AG04450 (cell line): ENCODE measurements at places on chromosomes 13 and 19. TPM values are rescaled to one million over a fixed set of nuclear protein-coding genes. Genes with fewer than 3 reads are reported as not detected.

DNA sequence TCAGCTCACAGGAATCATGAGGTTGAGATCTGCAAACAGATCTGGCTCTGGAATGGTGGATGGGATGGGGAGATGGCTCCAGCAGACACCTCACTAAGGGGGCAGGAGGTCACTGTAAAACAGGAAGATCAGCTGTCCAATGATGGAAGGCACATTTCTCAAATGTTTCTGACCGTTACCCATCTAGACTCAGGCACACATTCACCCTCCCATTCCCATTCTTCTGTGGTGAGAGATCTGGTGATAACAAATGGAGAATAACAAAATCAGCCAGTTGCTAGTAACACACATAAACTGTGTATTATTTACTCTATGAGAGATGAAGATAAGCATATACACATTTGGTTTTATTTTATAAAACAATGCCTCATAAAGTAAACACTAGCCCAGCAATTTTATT is 235.9 kb downstream of the TSHZ3 start:
- no peak for DNase-seq

DNA sequence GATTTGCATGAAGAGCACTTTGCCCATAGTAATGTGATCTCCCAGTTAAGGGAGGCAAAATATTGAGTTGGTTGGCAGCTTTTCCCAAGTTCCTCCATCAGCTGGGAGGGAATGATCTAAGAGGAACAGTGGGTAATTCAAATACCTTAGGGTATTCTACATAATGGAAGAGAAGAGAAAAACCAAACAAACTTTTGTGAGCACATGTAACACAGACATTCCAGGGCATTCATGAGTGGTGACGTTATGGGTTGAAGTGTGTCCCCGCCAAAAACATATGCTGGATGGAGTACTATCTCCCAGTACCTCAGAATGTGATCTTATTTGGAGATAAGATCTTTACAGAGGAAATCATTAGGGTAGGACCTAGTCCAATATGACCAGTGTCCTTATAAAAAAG is 220.1 kb downstream of the FOXO1 start:
- DNase-seq = no peak

- no peak for DNase-seq
These were observed 6.5 kb upstream of the RLN3 start for GRCh38 chr19:14021474-14021873.

GRCh38 chr13:38385153-38385891 is 35.7 kb downstream of the UFM1 start:
- DNase-seq = no peak

GRCh38 chr19:17553256-17553655 is 2.2 kb upstream of the COLGALT1 start:
- DNase-seq = peak; percentile 79

DNA sequence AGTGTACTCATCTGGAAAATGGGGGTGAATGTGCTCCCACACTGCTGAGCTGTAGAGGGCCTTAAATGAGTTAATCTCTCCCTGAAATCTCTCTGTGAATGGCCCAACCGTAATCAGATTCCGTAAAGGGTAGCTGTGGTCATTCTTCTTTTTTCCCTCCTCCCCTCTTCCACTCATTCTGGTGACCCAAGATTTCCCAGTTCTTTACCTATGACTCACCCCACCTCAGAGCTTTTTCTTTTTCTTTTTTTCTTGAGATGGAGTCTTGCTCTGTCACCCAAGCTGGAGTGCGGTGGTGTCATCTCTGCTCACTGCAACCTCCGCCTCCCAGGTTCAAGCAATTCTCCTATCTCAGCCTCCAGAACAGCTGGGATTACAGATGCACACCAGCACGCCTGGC is 33.3 kb upstream of the MUC16 start:
- no peak for DNase-seq

DNA sequence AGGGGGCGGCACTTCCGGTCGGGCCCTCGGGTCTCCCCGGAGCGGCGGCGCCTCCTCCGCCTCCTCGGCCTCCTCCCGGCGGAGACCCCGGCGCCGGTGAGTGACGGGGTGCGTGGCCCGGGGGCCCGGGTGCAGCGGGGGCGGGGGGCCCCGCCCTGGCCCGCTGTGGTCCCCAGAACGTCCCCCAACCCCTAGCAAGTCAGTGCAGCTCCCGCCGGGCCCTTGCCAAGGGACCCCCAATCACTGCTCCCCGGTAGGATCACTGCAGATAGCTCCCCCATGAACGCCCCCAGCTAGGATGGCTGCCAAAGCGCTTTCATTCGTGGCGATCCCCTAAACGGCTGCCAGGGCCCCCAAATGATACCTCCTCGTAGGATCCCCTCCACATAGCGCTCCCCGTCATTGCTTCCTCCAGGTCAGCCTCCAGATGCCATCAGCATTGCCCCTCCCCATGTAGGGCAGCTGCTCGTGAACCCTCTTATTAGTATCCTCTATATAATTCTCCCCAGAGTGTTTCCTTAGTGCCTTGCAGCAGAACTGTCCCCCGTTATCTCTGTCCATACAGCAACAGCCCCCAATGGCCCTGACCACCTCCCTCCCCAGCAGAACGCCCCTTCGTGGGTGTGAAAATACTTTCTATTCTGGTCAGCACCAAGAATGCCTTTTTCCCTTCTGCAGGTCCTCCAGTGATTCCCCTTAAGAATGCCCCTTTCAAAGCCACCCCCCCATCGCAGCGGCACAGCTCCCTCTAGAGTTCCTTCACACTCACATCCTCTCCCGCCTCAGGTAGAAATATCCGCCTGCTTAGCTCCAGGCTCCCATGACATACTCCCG is at the start of gene ZNF865:
Gene ZNF865, plus strand, starts transcription at position 11 of the 834 bp plus-strand sequence. CDS start 7,972 bp downstream, outside the sequence.
- DNase-seq = peak; percentile 67

DNA sequence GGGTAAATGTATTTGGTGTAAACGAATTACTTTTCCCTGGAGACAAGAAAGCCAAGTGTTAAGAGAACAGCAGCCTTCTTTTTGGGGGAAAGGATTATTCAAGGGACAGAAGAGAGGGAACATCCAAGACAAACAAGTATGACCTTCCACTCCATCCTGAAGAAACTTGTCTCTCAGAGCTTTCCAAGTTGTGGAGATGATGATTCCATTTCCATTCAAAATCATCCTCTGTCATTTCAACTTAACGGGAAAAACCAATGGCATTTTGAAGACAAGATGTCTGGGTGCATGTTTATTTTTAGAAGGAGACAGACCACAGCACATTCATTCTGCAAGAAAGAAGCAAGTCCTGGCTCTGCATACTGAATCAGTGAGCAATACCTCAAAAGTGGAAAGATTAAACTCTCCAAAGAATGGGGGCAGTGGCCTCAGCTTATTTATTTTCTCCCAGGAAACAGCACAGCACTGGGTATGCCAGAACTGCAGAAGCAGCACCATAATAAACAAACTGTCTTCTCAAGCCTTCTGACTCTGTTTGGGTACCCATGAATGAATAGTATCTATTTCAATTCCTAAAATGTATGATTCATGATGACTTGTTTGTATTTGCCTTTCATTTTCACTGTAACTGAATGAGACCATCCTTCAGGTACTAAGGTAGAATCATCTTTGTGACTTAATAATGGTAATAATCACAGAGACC is 541.0 kb downstream of the RFC3 start:
- DNase-seq = peak; percentile 38

DNA sequence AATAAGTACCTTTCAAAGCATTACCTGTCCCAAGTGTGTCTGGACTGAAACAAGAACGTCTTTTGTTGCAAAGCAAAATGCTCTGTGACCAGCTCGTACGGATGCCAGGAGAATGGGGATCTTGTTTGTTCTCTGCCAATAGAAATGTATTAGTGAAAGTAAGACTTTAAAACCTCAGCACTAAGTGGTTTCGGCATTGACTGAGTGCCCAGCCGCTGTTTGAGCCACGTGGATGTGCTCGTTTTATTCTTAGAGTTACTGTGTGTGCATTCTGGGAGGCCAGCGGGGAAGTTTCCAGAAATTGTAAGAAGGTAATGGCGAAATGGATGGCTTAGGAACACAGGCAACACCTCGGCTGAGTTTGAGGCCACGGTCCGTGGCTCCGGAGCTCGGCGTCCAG is 117.1 kb upstream of the USP29 start:
- DNase-seq = no peak

Gene STXBP2
- polyA plus RNA-seq = 5.0 and 7.1 TPM in 2 replicates

Gene PGLYRP1
- polyA plus RNA-seq = not detected in 2 replicates
